Activated naive CD8-positive, alpha-beta T cell treated with anti-CD3 and anti-CD28 coated beads, Interleukin-2, amount 50 U/mL, for 16 hours (primary cell): ENCODE measurements at places on chromosomes 6 and 20.

DNA sequence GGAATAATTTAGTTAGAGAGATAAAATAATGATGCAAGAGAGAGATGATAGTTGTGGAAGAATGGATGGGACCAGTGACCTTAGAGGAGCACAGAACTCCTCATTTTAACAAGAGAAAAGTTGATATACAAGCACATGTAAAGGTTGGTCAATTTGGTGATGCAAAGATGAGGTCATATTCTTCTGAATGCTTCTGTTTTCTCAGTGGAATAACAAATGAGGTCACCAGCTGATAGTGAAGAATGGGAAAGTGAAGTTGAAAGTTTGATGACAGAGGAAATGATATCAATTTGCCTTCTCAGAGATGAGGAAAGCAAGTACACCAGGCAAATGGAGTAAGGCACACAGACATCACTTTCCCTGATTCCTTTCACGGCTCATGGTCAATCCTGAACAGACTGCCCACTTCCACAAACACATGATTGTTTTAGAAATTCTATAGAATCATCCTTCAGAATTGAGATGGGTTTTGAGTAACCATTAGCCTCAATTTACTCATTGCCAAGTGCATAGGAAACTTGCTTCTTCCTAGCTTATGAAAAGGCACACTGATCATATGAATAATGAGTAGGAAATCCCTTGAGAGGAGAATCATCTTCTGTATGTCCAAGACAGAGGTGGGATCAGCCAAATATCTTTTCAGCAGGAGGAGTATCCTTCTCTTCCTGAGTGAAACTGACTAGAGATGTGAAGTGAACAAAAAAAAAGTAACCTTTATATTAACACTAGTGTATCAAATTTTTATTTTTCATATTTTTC, 82.4 kb upstream of the TCF21 start:
- no peak for DNase-seq

GRCh38 chr6:14283600-14284235, 166.1 kb downstream of the CD83 start:
- DNase-seq, result no peak

GRCh38 chr6:75266716-75267291, 17.8 kb downstream of the TMEM30A start:
- DNase-seq, result no peak

GRCh38 chr6:153947808-153948447, 91.1 kb upstream of the OPRM1 start:
- no peak for DNase-seq

DNA sequence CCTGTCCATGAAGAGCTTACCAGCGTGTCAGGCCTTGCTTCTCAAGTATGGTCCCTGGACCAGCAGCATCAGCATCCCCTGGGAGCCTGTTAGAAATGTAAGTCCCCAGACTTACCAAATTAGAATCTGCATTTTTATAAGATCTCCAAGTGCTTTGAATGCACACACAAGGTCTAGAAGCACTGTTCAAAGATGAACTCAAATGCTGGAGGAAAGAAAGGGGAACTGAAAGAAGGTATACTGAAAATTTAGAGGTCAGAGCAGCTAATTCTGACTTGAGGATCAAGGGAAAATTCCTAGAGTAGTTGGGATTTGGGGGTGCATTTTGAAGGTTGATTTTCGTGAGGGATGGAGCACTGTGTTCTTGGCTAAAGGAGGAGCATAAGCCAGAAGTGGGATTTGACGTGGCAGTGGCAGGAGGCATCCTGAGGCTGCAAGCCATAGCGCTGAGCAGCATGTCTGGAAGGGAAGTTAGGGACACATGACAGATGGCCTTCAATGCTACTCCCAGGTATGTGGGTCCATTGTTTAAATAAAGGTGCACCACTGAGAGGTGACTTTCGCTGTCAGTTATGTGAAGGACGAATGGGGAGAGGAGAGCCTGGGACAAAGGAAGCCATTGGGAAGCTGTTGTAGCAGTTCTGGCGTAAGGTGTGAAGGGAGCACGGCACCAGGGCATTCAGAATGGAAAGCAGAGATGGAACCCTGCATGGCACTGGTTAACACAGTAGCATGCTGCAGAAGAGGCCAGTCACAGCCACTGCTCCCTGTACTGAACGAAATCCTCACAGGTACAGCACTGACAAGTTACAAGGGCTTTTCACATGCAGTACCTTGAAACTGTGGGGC, 36.2 kb downstream of the ARMC2 start:
- no peak for DNase-seq

- DNase-seq, result no peak
These were observed 31.4 kb downstream of the AFDN start for GRCh38 chr6:167858086-167858591.

GRCh38 chr6:167559675-167560479, 235.0 kb downstream of the TTLL2 start:
- DNase-seq, result no peak

DNA sequence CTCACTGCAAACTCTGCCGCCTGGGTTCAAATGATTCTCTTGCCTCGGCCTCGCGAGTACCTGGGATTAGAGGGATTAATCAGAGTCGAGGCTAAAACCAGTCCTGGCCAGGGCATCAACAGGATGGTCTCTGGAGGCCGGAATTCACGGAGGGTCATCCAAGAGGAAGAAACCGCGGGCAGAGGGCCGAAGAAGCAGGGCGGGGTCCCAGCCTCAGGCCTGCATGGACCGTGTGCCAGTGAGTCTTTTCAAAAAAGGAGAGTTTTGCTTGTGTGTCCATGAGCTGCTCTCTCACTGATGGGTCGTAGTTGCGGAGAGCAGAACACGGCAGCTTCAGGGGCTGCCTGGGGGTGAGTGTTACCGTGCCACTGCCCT, 295.1 kb upstream of the ZNF337 start:
- no peak for DNase-seq

GRCh38 chr6:63997221-63997620, 361.6 kb downstream of the PHF3 start:
- no peak for DNase-seq

DNA sequence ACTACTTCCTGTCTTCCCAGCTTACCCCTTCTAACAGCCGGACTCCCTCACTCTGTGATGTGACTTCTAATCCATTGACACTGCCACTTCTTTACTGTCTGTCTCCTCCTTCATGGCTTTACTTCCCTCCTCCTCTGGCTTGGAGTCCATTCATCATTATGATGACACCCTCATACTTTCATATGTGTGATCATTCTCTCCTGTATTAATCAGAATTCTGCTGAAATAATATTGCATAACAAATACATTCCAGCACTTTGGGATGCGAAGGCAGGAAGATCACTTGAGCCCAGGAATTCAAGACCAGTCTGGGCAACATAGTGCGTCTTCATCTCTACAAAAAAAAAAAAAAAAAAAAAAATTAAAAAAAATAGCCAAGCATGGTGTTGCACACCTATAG, 147.9 kb upstream of the BTBD3 start:
- no peak for DNase-seq

- DNase-seq, result no peak
These were observed 171.6 kb upstream of the ID4 start for GRCh38 chr6:19665613-19665909.

DNA sequence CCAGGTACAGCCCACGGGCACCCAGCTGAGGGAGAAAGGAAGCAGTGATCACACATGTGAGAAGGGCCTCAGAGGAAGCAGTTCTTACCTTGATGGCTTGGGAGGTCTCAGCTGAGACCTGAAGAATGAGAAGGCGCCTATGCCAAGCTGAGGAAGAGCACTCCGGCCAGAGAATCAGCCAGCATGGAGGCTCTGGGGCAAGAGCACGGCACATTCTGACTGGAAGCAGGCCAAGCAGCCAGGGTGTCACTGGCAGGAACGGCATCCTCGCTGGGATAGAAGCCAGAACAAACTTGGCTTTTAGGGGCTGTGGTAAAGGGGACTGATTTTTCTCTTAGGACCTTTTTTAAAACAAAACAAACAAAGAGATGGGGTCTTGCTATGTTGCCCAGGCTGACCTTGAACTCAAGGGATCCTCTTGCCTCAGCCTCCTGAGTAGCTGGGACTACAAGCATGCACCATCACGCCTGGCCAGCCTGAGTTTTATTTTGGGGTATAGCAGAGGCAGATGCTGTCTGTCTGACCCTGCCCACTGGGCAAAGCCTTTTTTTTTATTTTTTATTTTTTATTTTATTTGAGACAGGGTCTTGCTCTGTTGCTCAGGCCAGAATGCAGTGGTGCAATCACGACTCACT, 17.6 kb downstream of the GHRH start:
- DNase-seq, result no peak

DNA sequence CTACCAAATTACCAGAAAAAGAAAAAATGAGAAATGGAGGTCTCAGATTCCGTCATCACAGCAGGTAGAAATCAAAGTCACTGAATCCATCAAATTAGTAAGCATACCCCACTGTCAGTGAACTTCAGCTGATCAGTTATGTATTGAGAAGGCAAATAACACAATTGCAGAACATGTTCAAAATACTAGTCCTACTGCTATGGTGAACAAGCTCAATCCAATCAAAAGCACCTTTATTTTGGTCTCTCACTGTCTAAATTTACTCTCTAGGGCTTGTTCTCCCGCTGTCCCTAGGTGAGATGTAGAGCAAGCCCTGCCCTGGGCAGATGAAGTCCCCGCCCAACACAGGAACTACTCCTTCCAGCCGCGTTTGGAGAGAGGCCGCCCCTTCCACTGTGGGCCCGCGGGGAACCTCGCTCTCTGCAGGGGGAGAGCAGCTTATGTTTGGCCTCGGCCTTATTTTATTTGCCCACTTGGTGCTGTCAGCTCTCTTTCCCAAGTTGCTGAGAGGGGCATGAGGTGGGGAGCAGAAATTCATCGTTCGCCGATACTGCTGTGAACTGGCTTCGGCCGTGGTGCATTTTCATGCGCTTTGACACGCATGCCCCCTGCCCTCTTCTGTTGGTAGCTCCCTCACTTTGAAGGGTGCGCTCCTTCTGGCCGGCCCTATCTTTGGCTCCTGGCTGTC, 14.3 kb upstream of the MAP1LC3A start:
- DNase-seq, result no peak

- DNase-seq, result no peak
These were observed 51.9 kb downstream of the ZDHHC14 start for GRCh38 chr6:157432892-157433265.

- no peak for DNase-seq
These were observed 1.2 kb downstream of the PM20D2 start for GRCh38 chr6:89146718-89147700.
